ENCODE measurements at places on chromosomes 7 and 10. TPM values are rescaled to one million over a fixed set of nuclear protein-coding genes. Genes with fewer than 3 reads are reported as not detected.

Gene PTPRN2
- 1.7 TPM for total RNA-seq

Gene OLAH
- not detected for total RNA-seq

Gene GSTK1
- 31.5 TPM for total RNA-seq

Gene LRMDA
- total RNA-seq, result 22.0 TPM

Gene FFAR4
- not detected for total RNA-seq

GRCh38 chr7:132840199-132840598, 241.7 kb downstream of the CHCHD3 start:
- H3K27ac ChIP-seq, result no peak overlapping the region
- no peaks in the 10 kb centered on the region for H3K27me3 ChIP-seq
- H3K4me1 ChIP-seq, result no peaks in the 10 kb centered on the region
- H3K36me3 ChIP-seq, result no peaks in the 10 kb centered on the region
- H3K4me3 ChIP-seq, result no peak overlapping the region

DNA sequence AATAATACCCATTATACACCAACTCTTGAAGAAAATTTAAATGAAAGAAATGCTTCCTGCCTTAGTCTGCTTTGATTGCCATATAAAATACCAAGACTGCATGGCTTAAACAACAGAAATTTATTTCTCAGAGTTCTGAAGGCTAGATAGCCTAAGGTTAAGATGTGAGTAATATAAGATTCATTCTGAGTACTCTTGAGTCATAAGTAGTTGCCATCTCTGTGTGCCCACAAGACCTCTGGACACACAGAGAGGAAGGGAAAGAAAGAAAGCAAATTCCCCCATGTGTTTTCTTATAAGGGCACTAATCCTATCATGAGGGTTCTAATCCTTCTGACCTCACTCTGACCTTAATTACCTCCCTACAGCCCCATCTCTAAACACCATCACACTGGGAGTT, 201.2 kb downstream of the PTN start:
- no peaks in the 10 kb centered on the region for H3K36me3 ChIP-seq
- H3K4me3 ChIP-seq, result no peak overlapping the region

DNA sequence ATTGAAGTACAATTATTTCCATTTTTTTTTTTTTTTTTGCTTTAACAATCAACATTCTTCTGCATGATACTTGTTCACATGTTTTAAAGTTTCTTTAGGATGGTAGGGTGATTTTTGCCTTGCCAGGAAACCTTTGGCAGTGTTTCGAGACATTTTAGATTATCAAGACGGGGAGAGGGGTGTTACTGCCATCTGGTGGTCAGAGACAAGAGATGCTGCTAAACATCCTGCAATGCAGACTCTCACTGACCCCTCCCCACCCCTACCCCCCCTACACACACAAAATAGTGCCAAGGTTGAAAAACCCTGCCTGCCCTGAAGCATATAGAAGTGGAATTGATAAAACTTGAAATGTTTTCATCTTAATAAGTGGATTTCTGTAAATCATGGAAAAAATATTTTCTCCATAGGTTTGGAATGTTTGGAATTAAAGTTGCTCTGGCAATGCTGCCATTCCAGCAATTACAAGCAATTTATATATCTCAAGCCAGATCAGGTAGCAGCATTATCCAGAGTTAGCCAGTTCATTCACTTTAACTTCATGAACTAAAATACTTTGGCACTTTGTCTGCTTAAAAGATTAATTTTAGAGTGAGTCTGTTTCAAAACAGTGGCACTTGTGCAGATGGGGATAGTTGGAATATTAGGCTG, 62.1 kb downstream of the SDHAF3 start:
- peaks cover 14% of the 10 kb centered on the region for H3K36me3 ChIP-seq
- H3K27ac ChIP-seq, result no peak overlapping the region
- no peaks in the 10 kb centered on the region for H3K4me1 ChIP-seq
- peak; percentile 70 for DNase-seq
- H3K27me3 ChIP-seq, result no peaks in the 10 kb centered on the region

DNA sequence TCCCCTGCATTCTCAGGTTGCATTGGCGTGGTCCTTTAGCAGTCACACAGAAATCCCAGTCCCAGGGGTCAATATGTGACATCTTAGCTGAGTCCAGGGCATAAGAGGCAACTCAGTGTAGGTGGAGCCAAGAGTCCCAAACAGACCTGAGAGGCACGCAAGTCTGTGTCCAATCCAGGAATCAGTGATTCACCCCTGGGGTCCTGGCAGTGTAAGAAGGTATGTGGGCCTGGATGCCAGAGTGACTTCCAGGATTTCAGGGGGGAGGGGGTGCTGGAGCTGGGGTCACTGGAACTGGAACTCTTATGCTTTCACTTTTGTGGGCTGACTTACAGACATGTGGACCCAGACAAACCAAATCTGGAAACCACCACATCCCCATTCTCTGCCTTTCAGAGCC, 26.8 kb downstream of the FRMPD2 start:
- H3K27me3 ChIP-seq, result no peaks in the 10 kb centered on the region
- H3K27ac ChIP-seq, result no peak overlapping the region
- DNase-seq, result no peak
